ENCODE measurements at places on chromosomes 12 and 14. TPM values are rescaled to one million over a fixed set of nuclear protein-coding genes. Genes with fewer than 3 reads are reported as not detected.

COCH gene
- 3.1 TPM for polyA plus RNA-seq

STAT2 gene
- 61.4 TPM for polyA plus RNA-seq

TCL1A gene
- 1.2 TPM for polyA plus RNA-seq

OAS2 gene
- 24.3 TPM for polyA plus RNA-seq

MIP gene
- 0.15 TPM for polyA plus RNA-seq

All from immature natural killer cell (primary cell).